ENCODE measurements at places on chromosomes 7 and 10. TPM values are rescaled to one million over a fixed set of nuclear protein-coding genes. Genes with fewer than 3 reads are reported as not detected.
A peak's percentile ranks its signal among the peaks of the same experiment; 100 is the strongest.

DNA sequence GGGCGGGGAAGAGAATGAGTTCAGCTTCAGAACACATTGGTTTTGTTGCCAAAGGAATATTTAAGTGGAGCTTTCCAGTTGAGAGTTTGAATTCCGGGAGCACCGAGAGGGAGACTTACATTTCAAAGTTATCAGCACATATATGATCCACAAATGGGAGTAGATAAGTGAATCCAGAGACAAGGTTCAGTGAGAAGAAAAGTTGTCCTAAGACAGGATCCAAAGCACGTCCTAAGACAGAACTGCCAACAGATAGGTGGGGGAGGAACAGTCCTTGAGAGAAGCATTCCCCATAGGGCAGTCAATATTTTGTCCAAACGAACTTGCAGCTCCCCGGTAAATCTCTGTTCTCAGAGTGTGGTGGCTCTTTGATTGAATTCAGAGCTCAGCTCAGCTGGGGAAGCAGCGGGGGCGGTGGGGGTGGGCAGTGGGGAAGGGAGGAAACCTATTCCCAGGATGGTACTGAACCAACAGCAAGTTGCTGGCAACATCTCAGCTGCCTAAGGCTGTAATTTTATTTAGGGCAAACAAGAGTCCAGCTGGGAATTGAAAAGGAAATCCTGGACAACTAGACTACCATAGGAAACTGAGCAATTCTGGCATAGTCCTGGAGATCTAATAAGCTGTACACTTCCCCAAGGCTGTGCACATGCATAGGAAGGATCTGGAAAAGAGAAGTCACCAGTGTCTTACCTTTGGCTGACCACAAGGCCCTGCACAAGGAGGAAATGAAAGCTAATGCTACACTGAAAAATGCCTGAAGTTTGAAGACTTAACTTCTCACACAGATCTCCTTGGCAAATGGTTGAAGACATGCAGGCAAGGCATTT, 94.2 kb upstream of the CXCL12 start:
- no peak for DNase-seq

GRCh38 chr7:136925044-136925443, 56.6 kb downstream of the CHRM2 start:
- DNase-seq = no peak

DNA sequence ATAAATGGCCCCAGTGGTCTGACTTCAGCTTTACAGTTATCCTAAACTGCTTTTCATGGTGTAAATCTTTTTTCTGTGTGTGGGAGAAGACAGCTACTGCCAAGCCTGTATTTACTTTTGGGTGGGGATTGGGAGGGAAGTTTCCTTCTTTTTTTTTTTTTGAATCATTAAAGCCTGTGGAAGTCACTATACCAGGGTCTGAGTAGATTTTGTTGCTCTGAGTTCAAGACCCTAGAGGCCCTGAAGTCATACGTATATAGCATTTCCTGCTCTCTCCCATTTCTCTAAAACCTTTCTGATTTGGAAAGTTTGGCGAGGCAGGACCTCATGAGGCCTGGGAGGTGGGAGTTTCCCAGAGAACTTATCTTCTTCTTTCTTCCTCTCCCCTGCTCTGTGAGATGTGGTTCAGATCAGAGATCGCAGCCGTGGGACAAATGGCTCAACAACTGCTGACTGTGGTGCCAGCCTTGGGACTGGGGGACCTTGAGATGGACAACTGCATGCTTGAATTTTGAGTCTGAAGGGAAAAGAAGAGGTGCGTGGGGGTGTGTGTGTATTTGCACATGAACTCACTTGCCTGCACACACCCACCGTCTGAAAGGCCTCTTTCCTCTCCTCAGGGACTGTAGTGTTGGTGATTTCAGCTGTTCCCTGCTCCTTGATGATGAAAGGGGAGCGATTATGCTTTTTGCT, 18.1 kb downstream of the LRMDA start:
- no peak for DNase-seq

- DNase-seq = no peak
Observed at GRCh38 chr10:6230315-6230714, 27.6 kb downstream of the PFKFB3 start.

GRCh38 chr10:80158598-80159127, 26.1 kb downstream of the PLAC9 start:
- DNase-seq = peak; percentile 98

DNA sequence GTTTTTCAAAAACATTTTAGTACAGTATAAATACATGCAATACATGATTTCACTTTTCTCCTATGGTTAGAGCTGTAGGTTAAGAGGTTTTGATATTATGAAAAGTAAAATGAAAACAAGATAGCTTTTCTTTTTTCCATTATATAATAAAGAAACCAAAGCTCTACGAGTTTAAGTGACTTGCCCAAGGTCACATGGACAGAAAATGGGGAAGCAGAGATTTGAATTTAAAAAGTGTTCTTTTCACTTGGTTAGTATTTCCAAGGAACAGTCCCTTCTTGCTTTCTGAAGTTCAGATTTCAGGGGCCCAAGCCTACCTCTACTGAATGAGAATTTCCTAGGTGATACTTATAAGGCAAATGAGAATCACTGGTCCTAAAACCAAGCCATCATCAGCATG, 13.2 kb upstream of the MAP3K8 start:
- DNase-seq = no peak

DNA sequence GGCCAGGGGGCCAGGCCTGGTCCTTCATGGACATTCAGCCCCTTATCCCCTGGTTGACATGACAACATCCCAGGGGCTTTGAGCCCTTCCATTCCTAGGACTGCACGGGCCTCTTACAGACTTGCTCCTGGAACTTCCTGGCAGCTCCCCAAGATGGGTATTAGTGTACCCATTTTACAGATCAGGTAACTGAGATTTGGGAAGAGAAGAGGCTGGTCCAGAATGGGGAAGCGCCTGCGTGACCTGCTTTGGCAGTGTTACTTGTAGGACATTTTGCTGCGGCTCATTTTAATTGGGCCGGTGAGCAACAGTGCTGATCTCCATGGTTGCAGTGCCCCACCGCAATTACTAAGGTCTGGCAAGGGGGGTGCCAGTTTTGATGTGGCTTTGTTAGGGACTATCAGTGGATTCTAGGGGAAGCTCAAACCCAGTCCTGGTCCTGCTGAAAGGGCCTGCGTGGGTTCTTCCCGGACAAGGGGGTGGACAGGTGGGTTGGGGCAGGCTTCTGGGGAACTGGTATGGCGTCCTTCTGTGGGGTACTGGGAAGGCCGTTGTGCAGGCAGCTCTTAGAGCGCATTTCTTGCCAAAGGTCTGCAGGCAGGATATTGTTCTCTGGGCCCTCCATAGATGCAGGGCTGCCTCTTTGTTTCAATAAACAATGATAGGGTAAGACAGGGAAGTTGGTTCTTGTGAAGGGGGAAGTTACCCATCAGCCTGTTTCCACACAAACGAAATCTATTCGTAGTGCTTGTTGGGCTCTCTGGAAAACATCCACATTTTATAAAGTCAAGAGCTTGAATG, 137.6 kb downstream of the RGS10 start:
- DNase-seq = no peak

- DNase-seq = no peak
Observed at GRCh38 chr10:20618011-20618547, 279.0 kb downstream of the NEBL start.

GRCh38 chr10:20303453-20304152, 487.4 kb downstream of the PLXDC2 start:
- no peak for DNase-seq

- DNase-seq = no peak
Observed at GRCh38 chr7:141193066-141193465, 119.2 kb downstream of the TMEM178B start.

- peak; percentile 43 for DNase-seq
Observed at GRCh38 chr10:121753726-121754476, 155.7 kb upstream of the FGFR2 start.

- peak; percentile 82 for DNase-seq
Observed at GRCh38 chr7:34751725-34752643, 94.0 kb downstream of the NPSR1 start.

DNA sequence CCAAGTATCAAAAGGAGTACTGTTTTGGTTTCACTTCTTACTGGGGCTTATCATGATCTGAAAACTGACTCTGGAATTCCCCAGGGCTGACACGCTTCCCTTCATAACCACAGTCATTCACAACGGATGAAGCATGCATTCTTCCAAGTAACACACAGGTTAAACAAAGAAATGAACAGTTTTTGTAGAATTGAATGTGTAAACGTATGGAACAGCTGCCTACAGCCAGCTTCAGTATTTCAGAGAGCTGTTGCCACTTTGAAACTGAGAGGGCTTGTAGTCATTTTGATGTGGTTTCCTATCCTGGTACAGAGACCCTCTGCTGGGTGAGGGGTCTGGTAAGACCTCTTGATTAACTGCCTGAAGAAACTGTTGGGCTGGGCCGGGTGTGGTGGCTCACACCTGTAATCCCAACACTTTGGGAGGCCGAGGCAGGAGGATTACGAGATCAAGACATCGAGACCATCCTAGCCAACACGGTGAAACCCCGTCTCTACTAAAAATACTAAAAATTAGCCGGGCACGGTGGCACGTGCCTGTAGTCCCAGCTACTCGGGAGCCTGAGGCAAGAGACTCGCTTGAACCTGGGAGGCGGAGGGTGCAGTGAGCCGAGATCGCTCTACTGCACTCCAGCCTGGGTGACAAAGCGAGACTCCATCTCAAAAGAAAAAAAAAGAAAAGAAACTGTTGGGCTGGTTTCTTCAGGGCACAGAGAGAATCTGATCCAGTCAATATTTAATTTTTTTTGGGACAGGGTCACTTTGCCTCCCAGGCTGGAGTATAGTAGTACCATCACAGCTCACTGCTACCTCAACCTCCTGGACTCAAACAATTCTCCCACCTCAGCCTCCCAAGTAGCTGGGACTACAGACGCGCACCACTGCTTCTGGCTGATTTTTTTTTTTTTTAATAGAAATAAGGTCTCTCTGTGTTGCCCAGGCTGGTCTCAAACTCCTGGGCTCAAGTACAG, 4.7 kb downstream of the NFE2L3 start:
- peak; percentile 96 for DNase-seq

- no peak for DNase-seq
Observed at GRCh38 chr10:13771992-13772391, 185.2 kb downstream of the PRPF18 start.

GRCh38 chr10:119541459-119542356, 811 bp downstream of the RGS10 start:
- DNase-seq = no peak

DNA sequence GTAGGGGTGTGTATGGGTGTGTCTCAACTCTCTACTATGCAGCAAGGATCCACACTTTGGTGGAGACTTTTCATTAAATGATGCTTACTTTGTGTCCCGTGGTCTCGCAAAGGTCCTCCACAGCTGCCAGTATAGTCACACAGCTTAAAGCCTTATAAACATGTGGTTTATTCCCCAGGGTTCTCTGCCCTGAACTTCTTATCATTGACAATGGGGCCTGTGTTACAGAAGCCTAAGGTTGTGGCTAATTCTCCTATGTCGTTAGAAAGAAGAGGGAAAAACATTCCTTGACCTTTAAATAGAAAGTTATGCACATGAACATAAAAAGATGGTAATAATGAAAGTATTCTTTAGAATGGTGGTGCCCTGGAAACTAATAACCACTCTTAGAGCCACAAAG, 201.4 kb downstream of the INHBA start:
- no peak for DNase-seq

DNA sequence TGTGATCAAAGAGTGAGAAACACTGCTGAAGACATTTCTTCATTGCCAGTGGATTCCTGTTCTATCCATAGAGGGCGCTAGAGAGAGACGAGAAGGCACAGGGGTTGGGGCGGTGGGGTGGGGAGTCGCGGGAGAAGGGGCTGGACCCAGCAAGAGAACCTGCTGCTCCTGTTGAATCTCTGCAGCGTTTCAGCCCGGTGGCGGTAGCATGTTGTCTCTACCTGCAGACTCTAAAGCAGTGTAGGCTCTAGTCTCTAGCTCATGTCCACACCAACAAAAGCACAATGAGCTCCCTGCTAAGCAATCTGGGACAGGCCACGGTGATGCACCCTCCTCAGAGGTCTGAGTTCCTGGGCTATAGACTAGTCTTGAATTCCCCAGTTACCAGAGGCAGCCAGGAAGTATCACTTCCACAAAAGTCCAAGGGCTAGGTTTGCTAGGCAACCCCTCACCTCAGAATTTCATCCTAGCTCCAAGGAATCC, 167.7 kb downstream of the DGKB start:
- DNase-seq = no peak

DNA sequence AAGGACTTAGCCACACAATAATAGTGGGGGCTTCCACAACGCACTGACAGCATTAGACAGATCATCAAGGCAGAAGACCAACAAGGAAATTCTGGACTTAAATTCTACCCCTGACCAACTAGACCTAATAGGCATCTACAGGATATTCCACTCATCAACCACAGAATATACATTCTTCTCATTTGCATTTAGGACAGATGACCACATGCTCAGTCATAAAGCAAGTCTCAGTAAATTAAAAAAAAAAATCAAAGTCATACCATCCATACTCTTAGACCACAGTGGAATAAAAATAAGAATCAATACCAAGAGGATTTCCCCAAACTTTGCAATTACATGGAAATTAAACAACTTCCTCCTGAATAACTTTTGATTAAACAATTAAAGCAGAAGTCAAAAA, 155.9 kb downstream of the CDK14 start:
- DNase-seq = no peak

- DNase-seq = no peak
Observed at GRCh38 chr7:106887421-106887820, 22.3 kb downstream of the PIK3CG start.

DNA sequence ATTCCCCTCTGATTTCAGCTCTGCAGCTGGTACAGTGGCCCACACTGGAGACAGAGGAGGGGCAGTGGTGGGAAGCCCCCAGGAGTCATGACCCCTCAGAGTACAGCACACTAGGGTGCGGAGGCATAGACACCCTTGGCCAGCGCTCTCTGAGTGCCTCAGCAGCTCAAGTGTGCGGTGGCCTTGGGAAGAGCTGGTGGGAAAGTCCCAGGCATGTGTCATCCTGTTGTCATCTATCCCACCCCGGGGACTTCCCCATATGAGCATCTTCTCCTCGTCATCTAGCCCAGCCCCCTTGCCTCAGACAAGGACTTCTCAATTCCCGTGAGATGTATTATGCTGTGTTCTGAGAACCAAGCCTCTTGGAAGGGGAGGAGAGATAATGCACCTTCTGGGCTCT, 15.6 kb upstream of the PPIF start:
- peak; percentile 67 for DNase-seq

DNA sequence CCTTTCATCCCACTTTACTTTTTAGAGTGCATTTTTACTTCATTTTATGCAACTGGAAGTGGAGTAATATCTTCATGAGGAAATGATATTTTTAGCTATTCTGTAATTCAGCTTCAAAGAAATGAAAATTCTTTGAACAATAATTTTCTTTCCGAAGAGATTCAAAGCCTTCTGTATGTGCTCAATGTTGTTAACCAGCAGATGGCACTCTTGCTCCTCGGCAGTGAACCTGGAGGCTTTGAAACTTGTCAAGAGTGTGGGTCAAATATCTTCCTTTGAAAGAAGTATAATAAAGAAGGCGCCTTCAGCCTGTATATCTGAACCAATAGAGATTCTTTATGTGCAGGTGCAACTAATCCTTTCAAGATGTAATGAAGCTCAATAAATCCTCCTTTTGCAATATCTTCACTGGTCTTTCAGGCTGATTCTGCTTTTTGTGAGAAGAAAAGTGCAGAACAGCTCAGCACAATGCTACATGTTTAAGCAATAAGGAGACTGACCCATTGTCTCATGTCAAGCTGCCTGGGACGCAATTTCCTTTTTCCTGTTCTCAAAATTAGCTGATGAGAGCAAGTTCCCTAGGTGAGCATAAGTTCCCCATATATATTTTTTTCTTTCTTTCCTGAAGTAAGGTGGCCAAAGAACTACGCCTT, 258.4 kb downstream of the SEMA3A start:
- peak; percentile 71 for DNase-seq

Gene NPSR1
- total RNA-seq = not detected

Gene TIMM23B
- total RNA-seq = 14.0 TPM

Gene MAT1A
- not detected for total RNA-seq

All from renal cortical epithelial cell (primary cell).